Stimulated activated CD8-positive, alpha-beta memory T cell treated with anti-CD3 and anti-CD28 coated beads, Interleukin-7, amount 100 ng/mL, for 1 hour (primary cell): ENCODE measurements at places on chromosomes 13 and 19.

DNA sequence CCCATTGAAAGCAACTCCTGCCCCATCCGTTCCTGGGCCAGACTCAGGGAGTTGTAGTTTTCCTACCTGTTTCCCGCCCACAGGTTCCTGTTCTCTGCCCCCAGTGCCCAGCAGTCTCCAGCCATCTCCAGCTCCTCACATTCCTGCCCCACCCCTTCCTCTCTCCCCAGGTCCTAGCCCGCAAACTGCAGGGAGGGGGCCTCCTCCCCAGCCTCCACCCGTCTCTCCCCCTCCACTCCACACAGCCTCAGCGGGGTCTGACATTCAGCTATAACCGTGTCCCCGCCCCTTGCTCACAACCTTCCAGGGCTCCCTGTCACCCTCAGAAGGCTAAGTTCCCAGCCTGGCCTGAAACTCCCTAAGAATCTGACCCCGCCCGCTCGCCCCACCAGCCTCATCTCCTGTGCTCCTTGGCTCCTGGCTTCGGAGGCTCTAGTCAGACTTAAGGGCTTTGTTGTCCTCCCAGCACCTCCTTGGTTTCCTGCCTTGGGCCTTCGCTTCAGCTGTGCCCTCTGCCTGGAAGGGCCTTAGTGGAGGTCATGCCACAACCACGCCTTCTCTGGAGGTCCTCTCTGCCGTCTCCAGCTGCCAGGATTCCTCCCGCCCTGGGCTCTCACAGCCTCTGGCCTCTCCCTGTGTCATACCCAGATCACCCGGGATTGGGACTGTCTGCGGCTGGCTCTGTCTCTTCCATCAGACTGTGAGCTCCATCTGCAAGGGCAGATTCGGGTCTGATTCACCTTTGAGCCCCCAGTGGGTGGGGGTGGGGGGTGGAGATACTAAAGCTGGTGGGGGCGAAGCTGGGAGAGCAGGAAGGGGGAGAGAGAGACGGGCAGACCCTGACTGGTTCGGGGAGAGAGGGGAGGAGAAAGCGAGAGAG, 5.1 kb upstream of the SPACA6 start:
- no peak for DNase-seq

- no peak for DNase-seq
Observed at GRCh38 chr13:107992542-107992941, 222.8 kb downstream of the LIG4 start.

GRCh38 chr19:30144242-30144758, 202.3 kb downstream of the URI1 start:
- no peak for DNase-seq

DNA sequence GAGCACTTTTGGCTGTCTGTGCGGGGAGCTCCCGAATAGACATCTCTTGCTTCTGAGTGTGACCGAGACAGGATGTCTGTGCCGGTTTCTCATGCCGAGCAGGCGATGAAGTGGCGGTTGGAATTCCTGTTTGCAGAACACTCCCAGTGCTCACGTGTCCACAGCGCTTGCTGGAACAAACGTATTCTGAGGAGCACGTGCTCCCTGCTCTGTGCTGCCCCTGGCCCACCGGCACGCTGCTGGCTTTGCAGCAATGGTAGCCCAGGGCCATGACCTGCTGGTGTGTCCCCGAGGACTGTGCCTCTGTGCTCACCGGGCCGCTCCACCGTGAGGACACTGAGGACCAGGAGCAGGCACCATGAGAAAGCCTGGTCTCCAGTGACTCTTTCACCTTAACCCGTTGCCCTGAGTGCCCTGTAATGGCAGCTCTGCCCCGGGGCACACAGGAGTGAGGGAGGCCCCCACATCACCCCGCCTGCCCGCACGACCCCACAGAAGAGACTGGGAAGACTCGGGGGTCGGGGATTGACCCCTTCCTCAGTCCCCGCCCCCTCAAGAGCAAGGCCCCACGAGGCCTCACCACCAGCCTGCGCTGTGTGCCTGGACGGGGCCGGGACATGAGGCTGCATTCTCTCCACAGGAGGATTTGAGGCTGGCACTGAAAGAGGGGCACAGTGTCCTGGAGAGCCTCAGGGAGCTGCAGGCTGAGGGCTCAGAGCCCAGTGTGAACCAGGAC, 40.0 kb upstream of the F7 start:
- no peak for DNase-seq

DNA sequence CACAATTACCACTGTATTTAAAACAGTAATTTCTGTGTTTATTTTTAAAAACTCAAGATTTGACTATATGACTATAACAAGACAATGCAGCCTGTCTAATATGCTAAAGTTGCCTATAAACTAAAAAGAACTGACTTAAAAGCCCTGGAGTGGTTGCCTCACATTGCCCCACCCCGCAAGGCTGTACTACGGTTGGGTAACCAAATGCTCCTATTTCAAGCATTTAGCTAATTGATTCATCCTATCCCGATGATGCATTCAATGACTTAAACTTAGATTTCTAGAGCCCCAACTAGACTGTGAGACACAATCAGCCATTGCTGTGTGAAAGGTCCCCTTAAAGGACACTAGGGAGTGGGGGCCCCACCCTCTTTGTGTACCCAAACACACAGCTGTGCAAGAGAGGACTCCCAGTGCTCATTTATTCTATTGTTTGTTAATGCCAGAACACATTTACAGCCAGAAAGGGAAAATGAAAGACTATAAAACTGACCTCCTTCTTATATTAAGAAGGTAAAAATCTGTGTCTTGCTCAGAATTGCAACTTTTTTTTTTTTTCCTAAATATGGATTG, 66.9 kb downstream of the MIPEP start:
- no peak for DNase-seq

DNA sequence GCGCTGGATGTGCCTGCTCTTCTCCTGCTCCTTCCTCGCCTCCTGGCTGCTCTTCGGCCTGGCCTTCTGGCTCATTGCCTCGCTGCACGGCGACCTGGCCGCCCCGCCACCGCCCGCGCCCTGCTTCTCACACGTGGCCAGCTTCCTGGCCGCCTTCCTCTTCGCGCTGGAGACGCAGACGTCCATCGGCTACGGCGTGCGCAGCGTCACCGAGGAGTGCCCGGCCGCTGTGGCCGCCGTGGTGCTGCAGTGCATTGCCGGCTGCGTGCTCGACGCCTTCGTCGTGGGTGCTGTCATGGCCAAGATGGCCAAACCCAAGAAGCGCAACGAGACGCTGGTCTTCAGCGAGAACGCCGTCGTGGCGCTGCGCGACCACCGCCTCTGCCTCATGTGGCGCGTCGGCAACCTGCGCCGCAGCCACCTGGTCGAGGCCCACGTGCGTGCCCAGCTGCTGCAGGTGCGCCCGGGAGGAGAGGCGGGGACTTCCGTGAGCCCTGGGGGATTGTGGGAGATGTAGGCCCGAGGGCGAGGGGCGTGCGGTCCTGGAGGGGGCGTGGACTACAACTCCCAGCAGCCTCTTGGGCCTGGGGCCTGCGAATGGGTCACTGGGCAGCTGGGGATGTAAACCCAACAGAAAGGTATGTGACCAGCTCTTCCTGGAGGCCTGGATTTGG, 6.7 kb downstream of the KCNJ14 start:
- DNase-seq = no peak

GRCh38 chr13:49443357-49443703, 534 bp downstream of the CAB39L start:
- no peak for DNase-seq

DNA sequence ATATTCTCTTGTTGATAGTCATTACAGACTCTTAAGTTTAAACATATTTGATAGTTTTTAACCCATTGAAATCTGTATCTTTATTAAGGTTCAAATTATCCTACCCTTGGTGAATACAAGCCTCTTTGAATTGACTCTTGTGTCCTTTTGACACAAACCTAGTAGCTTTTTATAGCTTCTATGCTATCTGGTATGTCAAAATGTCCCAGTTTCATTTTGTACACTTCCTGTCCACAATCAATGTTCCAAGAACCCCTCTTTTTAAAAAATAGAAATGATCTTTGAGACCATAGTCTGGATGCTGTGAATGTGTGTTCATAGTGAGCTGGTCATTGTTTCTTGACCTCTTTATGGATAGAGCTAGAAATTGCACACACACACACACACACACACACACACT, 39.2 kb upstream of the FGF14 start:
- DNase-seq = no peak

DNA sequence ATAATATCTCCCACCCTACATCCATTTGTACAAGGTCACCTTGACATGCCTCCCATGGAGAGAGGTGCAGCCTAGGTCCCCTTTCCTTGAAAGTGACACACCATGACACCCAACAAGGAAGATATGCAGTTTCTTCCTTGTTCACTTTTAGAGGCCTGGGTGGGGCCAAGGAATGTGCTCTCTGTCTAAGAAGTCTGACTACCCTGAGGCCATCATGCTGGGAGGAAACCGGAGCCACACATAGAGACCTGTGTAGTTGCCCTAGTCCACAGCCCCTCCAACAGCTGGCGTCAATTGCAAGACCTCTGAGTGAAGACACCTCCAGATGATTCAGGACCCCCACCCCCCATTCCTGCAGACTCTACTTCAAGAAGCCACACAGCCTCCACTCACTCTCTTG, 11.0 kb downstream of the SYDE1 start:
- no peak for DNase-seq

- DNase-seq = no peak
Observed at GRCh38 chr13:78594456-78594975, 8.8 kb downstream of the POU4F1 start.

- no peak for DNase-seq
Observed at GRCh38 chr19:51421229-51422052, 4.0 kb upstream of the SIGLEC10 start.

- no peak for DNase-seq
Observed at GRCh38 chr19:10553087-10553667, 9.5 kb downstream of the ATG4D start.
